Fibroblast of the conjunctiva (primary cell): ENCODE measurements at places on chromosomes 7 and 10.

DNA sequence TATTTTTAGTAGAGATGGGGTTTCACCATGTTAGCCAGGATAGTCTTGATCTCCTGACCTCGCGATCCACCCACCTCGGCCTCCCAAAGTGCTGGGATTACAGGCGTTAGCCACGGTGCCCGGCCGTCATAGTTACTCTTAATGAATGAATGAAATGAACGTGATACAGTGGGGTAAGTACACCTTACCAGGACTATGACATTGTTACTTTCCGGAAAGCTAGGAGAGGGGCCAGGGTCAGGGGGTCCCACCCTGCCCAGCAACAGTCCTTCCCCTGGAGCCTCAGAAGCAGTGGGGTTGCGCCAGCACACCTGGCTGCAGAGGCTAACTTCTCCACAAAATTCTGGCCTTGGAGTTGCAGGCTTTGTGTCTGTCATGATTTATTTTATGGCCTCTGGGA lies 21.4 kb downstream of the VSTM4 start:
- DNase-seq = no peak

GRCh38 chr7:18081617-18082016 lies 54.0 kb upstream of the PRPS1L1 start:
- DNase-seq = no peak

DNA sequence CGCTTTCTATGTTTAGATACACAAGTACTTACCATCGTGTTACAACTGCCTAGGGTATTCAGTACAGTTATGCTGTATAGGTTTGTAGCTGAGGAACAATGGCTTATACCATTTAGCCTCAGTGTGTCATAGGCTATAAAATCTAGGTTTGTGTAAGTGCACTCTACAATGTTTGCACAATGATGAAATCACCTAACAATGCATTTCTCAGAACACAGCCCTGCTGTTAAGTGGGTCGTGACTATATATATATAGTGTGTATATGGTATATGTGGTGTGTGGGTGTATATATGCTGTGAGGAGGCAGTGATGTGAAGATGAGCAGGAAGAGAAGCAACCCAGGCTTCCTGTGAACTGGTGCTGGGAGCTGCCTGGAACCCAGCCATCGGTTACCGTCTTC lies 65.6 kb upstream of the MKI67 start:
- DNase-seq = no peak

DNA sequence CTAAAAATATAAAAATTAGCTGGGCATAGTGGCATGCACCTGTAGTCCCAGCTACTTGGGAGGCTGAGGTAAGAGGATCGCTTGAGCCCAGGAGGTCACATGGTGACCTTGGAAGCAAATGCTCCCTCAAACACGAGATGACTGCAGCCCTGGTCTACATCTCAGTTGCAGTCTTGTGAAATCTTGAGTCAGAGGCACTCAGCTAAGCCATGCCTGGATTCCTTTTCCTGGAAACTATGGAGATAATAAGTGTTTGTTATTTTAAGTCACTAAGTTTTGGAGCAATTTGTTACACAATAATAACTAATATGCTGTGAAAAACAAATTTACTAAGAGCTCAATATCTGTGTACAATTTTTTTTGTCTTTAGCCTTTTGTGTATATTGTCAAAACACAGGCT lies 284.3 kb upstream of the KAT6B start:
- DNase-seq = peak; percentile 91

- DNase-seq = no peak
These were observed 743 bp downstream of the MKI67 start for GRCh38 chr10:128125416-128125943.

DNA sequence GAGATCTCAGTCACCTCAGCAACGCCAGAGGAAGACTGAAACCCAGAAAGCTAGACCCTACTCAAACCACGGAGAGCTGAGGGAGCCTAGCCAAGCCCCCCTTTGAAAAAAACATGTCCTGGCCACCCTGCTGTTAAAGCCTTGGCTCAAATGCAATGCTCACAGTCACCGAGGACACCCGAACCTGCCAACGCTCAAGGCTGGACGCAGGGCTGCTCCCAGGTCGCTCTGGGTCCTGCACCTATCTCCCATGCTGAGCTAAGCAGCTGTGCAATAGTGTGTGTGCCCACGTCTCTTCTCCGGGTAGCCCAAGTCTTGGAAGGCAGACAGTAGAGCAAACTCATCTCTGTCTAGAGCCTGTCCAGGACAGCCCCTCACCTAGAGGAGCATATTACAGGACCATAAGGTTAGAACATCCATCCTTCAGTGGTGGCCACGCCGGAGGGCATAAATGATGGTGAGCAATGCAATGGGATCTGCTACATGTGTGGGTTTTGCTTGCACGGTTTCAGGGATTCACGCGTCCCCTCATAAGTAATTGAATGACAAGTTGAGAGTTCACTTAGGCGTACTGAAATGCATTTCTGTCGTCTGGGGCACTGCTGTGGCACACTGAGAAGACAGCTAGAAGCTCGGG lies 94.2 kb upstream of the DDC start:
- DNase-seq = no peak

- DNase-seq = no peak
These were observed 63.8 kb downstream of the MKI67 start for GRCh38 chr10:128062331-128062880.

DNA sequence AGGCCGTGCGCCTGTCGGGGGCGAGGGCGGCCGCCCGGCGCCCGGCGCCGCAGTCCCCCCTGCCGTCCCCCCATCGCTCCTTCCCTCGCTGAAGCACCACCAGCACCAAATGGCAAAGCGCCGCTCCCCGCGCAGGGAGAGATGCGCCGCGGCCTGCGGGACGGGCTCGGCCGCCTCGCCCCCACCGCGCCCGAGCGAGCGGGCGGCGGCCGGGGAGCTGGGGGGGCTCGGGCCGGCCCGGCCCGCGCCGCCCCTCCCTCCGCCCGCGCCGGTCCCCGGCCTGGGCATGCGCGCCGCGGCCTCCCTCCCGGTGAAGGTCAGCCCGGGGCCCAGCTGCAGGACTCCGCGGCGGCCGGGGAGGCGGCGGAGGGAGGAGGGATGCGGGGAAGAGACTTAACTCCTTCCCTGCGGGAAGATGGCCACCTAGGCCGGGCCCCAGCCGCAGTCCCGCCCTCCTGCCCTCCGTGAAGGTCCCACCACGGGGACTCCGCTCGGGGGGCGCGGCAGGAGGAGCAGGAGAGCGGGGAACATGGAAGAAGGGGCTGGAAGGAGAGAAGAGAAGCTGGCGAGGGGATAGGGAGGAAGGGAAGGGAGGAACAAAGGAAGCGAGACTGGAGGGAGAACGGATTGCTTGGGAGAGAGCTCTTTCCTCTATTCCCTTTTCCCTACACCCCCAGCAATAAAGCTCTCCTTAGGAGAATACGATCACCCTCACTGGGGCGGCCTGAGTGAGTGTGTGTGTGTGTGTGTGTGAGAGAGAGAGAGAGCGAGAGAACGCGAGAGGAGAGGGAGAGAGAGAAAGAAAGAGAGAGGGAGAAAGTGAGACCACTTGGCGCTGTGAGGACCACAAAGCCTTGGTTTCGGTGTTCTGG lies 3.4 kb upstream of the SMARCD3 start:
- no peak for DNase-seq

GRCh38 chr10:123175389-123176387 lies 21.5 kb downstream of the BUB3 start:
- DNase-seq = no peak

DNA sequence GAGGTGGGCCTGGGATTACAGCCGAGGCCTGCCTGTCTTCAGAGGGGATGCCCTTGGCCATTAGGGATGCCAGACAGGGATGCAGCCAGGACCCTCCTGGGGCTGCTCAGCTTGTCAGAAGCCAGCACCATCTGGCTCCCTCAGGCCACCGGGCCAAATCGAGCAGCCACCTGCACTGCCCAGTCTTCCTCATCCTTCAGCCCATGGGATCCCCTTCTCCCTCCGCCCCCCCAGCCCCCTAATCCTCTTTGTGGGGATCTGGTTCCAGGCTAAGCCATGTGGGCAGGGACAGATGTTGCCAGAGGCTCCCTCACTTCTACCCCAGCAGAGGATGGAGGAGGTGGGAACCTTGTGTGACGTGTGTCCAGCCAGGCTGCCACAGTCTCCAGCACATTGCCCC lies 137.4 kb upstream of the PPIF start:
- no peak for DNase-seq

DNA sequence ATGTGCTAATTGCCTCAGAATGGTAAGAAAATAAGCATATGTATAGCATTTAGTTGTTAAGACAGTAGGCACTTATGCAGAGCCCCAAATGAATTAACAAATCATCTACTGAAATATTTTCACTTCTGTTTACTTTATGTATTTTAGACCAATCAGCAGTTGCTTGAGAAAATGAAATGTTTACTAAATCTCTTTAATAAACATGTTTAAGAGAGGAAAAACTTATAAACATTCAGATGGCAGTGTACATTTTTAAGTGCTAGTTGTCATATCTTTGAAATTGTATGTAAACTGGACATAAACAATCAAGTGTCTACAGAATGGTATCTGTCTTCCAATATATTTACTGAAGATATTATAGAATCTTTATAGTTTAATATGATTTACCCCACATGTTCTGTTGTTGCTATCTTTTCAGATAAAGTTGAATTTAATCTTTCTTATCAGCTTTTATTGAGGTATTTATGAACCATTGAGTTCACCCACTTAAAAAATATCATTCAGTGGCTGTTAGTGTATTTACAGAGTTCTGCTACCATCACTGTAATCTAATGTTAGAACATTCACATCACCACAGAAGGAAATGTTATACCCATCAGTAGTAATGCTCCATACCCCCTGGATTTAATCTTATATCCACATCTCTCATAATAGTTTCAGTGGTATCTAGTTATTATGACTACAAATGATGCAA lies 264.3 kb downstream of the ADK start:
- DNase-seq = no peak

- no peak for DNase-seq
These were observed 123.0 kb upstream of the SVIL start for GRCh38 chr10:29757551-29758297.

- no peak for DNase-seq
These were observed 2.7 kb upstream of the ARHGAP22 start for GRCh38 chr10:48607356-48608278.

DNA sequence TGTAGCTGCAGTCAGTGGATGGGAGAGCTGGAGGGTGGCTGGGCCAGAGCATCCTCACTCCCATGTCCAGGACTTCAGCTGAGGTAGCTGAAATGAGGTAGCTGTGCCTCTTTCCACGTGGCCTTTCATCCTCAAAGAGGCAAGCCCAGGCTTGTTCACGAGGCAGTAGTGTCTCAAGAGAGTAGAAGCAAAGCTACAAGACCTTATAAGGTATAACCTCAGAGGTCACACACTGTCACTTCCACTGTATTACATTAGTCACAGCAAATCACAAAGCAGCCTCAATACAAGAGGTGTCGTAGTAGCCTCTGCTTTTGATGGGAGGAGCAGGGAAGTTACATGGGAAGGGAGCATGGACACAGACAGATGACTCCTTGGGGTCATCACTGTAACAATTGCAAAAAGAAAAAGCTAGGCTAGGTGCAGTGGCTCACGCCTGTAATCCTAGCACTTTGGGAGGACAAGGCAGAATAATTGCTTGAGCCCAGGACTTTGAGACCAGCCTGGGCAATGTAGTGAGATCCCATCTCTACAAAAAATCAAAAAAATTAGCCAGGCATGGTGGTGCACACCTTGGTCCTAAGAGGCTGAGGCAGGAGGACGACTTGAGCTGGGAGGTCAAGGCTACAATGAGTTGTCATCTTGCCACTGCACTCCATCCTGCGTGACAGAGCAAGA lies 97.5 kb downstream of the SKIDA1 start:
- DNase-seq = no peak

DNA sequence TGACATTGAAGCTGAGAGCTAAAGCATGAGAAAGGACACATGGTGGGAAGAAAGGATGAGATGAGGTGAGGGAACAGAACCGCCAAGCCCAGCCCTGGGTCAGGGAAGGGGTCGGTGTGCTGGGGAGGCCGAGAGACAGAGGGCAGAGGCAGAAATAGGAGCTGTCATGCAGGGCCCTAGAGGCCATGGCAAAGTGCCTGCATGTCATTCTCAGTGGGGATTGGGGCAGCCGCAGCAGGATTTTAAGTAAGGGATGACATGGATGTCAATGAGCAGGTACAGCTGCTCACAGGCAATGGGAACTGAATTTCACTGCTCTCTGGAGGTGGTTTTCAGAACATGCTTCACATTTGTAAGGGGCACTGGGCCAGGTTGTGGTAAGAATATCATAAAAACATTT lies 227.4 kb downstream of the RAB11FIP2 start:
- no peak for DNase-seq

DNA sequence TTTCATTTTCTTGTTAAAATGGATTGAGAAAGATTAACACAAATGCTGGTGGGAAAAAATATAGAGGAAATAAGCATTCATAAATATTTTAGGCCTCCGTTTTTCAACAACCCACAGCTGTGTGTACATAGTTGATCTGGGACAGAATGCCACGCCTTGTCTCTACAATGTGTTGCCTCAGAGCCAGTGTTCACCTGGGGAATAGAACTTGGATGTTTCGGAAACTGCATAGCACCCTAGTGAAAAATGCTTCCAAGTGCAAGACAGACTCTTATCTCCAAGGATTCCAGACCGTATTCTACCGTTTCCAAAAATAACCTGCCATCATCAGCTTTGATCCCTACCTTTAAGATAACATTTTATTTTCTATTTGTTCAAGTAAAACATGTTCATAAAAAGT lies 260.9 kb downstream of the SDK1 start:
- no peak for DNase-seq

GRCh38 chr10:76236356-76236755 lies 804.9 kb downstream of the LRMDA start:
- no peak for DNase-seq

DNA sequence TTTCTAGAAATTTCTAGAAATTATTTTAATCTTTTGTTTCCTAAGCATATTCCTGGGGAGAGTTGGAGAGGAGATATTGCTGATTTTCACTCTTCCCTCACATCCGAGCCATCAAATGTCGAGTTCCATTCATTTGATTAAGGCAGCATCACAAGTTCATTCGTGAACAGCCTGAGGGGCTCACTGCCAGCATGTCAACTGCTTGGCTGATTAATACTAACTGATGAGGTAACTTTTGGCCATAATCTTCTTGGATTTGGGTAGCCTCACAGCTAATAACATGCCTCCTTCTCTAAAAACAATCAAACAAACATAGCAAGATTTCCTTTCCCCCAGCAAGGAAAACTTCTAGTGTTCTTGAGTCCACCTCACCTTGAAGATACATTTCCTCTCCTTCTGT lies 87.1 kb upstream of the AFAP1L2 start:
- DNase-seq = no peak

GRCh38 chr10:75718991-75719390 lies 287.6 kb downstream of the LRMDA start:
- no peak for DNase-seq

- DNase-seq = no peak
These were observed 77.9 kb downstream of the ANK3 start for GRCh38 chr10:60311821-60312220.

GRCh38 chr7:79401254-79401653 lies 52.2 kb downstream of the MAGI2 start:
- no peak for DNase-seq

GRCh38 chr7:20220293-20220761 lies 3.1 kb upstream of the MACC1 start:
- no peak for DNase-seq

DNA sequence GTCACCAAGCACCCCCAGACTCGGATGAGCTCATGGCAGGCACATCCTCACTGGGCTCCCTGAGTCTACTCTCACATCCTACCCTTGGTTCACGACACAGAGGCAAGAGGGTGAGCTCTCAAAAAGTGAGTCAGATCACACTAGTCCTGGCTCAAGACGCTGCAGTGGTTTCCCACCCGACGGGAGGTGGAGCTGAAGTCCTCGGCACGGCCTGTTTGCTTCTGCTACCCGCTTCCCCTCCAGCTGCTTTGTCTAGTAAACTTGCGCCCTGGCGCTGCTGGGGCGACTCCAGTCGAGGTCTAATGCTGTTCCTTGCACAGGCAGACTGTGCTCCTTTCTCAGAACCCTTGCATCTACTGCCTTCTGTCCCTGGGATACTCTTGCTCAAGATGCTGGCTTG lies 13.5 kb upstream of the SFMBT2 start:
- no peak for DNase-seq
